ENCODE measurements at places on chromosomes 5 and 9.

DNA sequence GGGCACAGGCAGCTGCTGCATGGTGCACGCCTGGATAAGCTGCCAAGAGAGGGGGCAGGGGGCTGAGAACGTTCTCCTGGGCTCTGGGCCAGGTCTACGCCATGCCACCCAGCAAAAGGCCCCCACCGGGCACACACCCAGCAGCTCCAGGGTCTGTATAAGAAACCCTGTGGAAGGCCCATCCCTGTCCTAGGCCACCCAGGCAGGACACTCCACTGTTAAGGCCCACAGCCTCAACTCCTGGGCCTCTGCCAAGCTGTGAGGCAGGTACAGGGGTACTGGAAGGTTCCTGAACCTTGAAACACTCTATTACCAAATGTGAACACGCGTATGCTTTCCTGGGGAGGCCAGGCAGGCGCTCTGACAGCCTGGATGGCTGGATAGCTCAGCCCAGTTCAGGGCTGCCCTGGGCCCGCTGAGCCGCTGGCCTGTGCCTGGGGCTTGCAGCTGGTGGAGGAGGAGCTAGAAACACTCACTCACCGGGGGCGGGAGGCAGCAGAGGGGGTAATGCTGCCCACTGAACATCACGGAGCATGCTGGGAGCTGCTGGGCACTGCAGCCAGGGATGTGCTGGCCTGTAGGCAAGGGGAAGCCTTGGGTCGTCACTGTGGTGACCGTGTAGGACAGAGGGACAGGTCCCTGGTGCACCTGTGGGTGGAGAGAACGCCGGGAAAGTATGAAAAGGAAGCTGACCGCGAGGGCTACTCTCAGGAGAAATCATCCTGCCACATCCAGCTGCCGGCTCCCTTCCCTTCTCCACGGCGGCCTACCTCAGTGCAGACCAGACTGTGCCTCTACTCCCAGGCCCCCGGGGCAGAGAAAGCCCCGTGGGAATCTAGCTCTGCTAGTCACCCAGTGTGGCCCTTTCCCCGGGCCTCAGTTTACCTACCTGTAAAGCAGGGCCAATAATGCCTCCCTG lies 6.0 kb downstream of the RNF44 start:
- peak; percentile 49 for DNase-seq

GRCh38 chr9:130411566-130411915 lies 33.2 kb upstream of the ASS1 start:
- DNase-seq = no peak

- DNase-seq = no peak
These were observed 115.7 kb downstream of the DEPDC1B start for GRCh38 chr5:60584304-60584703.

- DNase-seq = no peak
These were observed 165.9 kb downstream of the SH3GL2 start for GRCh38 chr9:17744786-17745185.

GRCh38 chr5:22088517-22088916 lies 764.6 kb downstream of the CDH12 start:
- DNase-seq = no peak

GRCh38 chr5:176441921-176442323 lies 6.3 kb upstream of the FAF2 start:
- no peak for DNase-seq

- DNase-seq = no peak
These were observed 42.9 kb downstream of the LURAP1L start for GRCh38 chr9:12817702-12818101.

GRCh38 chr9:3331801-3332200 lies 194.0 kb downstream of the RFX3 start:
- DNase-seq = no peak

GRCh38 chr9:2059274-2059929 lies 44.3 kb downstream of the SMARCA2 start:
- DNase-seq = no peak

DNA sequence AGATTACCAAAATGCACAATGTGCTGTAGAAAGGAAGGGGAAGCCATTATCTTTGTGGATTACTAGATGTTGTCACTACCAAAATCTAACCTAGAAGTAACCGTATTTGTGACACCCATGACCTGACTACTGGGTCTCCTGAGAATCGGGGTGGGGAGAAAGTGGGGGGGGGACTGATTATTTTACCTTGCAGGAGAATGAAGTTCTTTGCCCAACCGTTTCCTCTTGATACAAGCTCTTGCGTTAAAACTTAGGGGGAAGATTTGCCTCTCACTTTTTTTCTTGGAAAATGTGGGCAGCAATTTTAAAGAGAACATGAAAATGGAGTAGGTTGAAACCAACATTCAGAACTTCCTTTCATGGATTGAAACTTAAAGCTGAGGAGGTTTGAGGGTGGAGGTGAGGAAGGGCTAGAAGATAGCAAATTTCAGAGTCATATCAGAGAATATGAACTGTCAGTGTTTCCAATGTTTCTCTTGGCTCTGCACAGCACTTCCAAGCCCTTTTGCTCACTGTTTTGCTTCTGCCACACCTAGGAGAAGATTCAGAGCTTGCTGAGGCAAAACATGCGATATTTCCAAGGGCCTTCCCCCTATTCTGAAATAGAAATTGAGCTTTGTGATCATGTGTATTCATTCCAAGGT lies 280.8 kb downstream of the AOPEP start:
- no peak for DNase-seq

- no peak for DNase-seq
These were observed 11.6 kb downstream of the PSIP1 start for GRCh38 chr9:15499139-15499538.

GRCh38 chr9:108283696-108284095 lies 572.1 kb downstream of the ACTL7B start:
- DNase-seq = no peak

DNA sequence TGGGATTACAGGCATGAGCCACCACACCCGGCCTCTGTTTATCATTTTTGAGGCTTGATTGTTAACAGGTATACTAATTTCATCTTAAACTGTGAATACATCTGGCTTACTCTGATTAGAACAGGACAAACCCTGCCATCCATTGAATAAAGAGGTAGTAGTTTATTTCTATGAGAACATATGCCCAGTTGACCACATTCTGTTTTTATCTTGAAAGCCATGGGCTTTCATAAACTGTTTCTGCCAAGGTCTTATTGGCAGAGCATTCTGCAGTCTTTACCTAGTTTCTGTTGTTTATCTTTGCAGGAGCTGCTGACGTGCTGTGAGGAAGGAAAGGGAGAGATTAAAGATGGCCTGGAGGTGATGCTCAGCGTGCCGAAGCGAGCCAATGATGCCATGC lies 184.9 kb upstream of the OTULINL start:
- DNase-seq = no peak

GRCh38 chr5:180599981-180600553 lies 8.8 kb upstream of the SCGB3A1 start:
- no peak for DNase-seq

GRCh38 chr5:68344447-68345111 lies 129.0 kb downstream of the PIK3R1 start:
- DNase-seq = peak; percentile 19

DNA sequence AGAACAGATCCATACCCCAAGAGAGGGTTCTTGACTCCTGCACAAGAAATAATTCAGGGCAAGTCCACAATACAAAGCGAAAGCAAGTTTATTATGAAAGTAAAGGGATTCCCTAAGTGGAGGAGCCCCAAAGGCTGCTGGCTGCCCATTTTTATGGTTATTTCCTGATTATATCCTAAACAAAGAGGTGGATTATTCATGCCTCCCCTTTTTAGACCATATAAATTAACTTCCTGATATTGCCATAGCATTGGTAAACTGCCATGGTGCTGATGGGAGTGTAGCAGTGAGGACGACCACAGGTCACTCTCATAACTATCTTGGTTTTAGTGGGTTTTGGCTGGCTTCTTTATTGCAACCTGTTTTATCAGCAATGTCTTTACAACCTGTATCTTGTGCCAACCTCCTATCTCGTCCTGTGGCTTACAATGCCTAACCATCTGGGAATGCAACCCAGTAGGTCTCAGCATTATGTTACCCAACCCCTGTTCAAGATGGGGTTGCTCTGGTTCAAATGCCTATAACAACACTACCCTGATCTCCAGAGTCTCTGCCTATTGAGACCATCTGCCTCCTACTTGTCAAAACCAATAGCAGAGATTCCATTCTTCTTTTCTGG lies 154.4 kb upstream of the GRAMD2B start:
- DNase-seq = no peak

GRCh38 chr5:123721675-123722276 lies 209.8 kb downstream of the CSNK1G3 start:
- DNase-seq = no peak

DNA sequence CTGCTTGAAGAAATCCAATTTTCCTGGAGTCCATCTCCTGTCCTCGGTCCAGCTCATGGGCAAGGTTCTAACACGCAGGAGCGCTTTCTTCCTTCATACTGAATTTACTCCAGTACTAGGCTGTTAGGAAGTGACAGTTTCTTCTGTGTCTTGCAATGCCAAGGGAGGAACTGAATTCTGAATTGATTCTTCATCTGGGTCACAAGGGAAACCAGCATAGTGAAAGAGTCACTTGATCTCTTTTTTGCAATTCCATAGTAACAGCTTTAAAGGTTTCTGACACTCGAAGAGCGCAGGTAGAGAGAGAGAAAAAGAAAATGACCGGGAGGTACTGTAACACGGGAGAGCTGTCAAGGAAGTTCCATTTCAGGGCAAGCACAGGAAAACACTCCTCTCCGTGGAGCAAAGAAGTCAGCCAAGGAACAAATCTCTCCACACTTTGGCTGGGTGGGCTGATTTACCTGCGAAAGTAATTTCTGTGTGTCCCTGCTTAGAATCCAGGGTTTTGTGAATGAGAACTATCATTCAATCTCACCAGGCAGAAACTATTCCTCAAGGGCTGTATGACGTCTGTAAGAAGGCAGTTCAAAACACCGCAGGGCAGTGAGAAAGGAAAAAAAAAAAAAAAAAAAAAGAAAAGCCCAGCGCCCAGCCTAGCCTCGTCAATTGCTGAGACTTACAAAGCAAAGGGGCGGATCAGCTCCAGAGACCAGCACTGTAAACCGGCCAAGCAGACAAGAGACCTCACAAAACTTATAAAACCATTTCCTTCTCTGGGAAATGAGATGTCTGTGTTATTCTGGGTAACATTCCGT lies 617.8 kb downstream of the PDE4D start:
- no peak for DNase-seq

DNA sequence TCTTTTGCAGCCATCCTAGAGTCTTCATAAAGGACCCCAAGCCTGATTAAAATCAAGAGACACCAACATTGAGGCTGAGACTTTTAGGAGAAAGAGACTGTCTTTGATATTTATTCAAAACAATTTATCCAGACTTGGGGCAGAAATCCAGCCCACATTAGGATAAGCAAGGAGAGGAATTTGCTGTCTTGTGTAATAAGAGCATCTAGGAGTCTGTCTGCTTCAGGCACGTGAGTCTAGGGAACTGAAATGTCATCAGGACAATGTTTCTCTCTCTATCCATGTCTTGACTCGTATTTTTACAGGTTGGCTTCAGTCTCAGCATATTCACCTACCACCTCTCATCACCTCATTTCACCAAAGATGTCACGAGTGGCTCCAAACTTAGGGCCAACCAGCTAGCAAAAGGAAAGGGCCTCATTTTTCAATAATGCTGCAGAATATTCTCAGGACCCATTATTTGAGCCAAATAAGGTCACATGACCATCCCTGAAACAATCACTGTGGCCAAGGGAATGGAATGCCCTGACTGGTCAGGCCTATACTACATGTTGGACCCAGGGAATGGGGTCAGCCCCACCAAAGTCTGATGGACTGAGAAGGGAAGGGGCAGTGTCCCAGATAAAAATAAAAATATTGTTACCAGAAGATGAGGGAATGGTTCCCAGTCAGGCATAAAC lies 70.3 kb upstream of the SAP30L start:
- DNase-seq = no peak

- DNase-seq = no peak
These were observed 199.7 kb downstream of the ROR2 start for GRCh38 chr9:91750343-91750742.

GRCh38 chr5:89303033-89303480 lies 420.1 kb upstream of the MEF2C start:
- DNase-seq = no peak

DNA sequence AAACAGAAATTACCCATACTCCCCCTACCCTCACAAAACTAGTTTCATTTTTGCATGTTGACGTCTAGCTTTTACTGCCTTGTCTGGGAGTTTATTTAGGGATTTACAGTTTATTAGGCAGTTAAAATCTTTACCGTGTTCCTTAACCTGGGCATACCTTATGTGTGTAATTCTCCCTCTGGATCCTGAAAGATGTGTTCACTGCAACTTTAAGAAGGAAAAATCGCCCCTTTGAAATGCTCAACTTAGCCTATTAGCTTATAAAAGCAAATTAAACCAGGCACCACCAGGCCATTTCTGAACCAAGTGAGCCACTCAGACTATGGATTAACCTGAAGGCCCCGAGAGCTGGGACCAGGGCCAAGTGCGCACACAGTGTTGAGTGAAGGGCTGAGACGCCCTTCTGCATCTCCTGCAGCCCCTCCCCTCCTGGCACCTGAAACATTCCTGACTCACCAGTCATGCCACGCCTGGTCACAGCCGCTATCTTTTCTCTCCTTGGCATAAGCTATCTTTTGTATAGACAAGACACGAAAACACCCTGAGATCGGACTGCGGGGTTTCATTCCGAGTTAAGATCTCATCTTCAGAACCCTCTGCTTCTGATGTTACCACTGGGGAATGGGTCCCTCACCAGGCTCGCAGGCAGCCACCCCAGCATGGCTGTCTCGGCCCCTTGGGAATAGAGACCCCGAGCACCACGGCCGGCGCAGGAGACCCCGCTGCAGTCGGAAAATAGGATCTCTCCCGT lies 111.9 kb downstream of the ROR2 start:
- no peak for DNase-seq

- no peak for DNase-seq
These were observed 17.5 kb downstream of the DBH start for GRCh38 chr9:133653638-133654037.

GRCh38 chr9:5593904-5594303 lies 35.0 kb upstream of the RIC1 start:
- DNase-seq = no peak

GRCh38 chr9:13665418-13666066 lies 386.1 kb upstream of the MPDZ start:
- no peak for DNase-seq

All from activated CD4-positive, alpha-beta T cell treated with anti-CD3 and anti-CD28 coated beads, Interleukin-2, amount 50 U/mL, for 48 hours (primary cell).